ENCODE measurements at places on chromosomes 6 and 20.

- peak; percentile 54 for DNase-seq
These were observed 56.2 kb upstream of the EDN1 start for GRCh38 chr6:12233693-12234571.

DNA sequence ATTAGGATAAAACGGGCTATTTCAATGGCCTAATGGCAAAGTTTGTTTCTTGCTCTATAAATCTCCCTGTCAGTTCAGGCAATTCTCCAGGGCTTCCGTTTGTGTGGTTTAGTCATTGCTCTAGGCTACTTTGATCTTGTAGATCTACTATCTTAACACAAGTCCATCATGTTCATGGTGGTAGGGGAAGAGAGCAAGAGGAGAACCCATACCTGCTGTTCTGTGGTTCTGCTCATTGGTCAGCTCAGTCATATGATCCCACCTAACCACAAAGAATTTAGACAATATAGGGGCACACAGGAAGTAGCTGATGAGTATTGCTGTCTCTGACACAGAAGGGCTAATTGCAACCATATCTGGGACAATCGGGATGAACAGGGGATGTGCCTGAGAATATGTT, 4.9 kb upstream of the DEK start:
- DNase-seq, result peak; percentile 82

- no peak for DNase-seq
These were observed 4.6 kb downstream of the UCKL1 start for GRCh38 chr20:63951398-63952209.

GRCh38 chr6:108714766-108715414, 133.3 kb upstream of the ARMC2 start:
- no peak for DNase-seq

- no peak for DNase-seq
These were observed 135.8 kb downstream of the SLC35F1 start for GRCh38 chr6:118042855-118043254.

DNA sequence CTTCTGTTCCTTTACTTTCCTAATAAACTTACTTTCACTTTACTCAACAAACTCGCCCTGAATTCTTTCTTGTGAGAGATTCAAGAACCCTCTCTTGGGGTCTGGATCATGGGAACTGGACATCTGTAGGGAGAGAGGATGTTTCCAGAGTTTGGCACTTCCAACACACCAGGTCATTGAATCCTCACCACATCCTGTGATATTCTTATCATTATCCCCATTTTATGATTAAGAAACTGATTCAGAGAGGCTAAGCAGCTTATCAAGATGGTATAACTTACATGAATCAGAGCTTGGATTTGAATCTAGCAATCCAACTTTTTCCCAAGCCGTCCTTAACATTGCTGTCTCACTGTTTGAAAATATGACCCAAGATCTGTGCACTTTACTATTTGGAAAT, 15.5 kb downstream of the PPIL6 start:
- DNase-seq, result no peak

DNA sequence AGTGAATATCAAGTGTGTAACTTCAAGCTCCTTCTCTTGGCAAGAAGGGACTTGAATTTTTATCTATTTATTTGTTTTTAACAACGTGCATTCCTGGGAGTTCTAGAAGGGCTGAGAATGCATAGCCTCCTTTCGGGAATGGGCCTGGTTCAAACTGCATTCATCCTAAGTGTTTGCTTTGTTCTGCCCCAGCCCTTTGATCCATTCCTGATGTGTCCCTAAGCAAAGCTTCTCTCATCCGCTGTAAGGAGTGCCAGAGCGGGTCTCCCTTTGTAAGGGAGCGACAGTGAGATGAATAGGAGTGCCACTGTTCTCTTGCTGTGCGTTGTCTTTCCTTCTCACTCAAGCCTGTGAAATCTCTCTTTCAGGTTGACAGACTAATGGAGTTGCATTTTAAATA, 61.0 kb upstream of the VSTM2L start:
- no peak for DNase-seq

DNA sequence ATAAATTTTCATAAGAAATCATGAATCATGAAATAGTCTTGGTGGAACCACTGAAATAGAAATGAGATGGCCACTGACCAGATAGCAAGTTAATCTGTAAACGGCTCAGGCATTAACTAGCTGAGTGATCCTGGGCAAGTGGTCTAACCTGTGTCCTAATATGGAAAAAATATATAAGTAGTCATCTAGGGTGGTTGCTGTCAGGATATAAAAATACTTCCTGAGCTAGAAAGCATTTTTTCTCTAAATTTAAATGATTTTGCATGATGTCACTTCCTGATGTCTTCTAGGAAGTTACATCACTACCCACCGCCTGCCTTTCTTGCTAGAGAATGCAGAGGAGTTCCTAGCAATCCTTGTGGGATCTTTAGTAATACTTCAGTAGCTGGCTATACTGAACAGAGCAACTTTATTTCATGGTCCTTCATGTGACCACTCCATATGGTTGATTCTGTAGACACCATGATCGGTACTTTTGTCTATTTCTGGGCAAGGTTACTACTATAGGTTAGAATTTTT, 228.1 kb upstream of the CEP162 start:
- no peak for DNase-seq

DNA sequence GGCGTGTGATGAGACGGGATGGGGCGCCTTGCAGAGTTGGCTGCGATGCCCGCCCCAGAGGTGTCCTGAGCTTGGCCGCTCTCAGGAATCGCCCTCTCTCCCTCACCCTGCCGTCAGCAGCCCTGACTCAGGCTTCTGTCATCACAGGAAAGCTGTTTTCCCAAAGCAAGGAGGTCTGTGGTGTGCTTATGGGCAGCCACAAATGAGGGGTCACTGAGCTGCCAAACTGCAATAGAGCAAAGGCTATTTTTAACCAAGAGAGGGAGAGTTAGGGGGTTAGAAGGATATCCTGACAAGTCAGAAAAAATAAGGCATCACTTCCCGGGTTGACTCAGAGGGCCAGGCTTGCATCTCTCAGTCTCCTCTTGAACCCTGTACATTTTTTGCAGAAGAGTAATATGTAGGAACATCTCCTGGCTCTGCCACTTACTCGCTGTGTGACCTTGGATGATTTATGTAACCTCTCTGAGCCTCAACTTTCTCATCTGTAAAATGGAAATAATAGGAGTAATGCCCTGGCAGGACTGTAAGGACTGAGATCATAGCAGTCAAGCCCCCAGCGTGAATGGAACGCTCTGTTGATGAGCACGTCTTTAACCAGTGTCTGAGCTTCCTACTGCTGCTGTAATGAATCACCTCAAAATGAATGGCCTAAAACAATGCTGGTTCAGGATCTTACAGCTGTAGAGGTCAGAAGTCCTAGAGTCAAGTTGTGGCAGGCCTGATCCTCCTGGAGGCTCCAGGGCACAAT, 181.9 kb downstream of the NFATC2 start:
- DNase-seq, result peak; percentile 94

DNA sequence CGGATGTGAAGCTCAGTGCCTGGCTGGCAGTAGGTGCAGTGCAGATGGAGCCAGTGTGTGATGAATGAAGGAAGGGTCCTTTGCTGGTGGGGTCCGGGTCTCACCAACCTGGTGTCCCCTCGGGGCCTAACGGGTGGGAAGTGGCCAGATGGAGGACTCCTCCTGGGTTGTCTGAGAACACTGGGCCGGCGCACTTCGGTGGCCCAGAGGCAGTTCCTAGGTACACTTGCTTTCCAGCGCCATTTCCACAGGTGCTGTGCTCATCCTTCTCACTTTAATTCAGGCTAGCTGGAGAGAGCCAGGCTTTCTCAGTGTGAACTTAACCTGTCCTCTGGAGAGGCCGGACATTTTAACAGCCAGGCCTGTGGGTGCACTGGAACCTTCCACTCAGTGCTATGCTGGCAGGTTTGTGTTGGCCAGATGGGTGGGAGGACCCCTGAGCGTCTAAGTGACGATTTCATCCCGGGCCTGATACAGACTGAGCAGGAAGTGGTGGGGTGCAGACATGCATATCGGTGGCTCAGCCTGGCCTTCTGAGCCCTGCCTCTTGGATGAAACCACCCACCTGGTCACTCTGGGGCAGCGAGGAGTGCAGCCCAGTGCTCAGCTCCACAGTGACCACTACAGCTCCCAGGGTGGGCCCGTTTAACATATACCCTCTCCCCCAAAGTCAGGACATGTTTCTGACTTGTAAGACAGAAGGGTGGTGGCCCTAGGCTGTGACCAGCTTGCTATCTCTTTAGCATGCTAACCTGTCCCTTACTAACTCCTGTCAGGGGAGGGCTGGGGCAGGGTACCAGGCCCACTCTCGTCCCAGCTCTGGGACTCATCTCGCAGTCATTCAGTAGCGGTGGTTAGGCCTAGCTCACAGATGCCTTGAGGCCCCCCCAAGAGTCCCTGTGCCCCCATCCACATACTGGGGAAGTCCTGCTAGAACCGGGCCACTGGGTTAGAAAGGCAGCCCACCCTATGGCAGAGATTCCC, 8.2 kb upstream of the PYGB start:
- no peak for DNase-seq

DNA sequence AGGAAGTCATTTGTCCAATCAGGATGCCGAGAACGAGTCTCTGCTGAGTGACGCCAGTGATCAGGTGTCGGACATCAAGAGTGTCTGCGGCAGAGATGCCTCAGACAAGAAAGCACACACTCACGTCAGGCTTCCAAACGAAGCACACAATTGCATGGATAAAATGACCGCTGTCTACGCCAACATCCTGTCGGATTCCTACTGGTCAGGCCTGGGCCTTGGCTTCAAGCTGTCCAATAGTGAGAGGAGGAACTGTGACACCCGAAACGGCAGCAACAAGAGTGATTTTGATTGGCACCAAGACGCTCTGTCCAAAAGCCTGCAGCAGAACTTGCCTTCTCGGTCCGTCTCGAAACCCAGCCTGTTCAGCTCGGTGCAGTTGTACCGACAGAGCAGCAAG, 281.5 kb downstream of the TSHZ2 start:
- DNase-seq, result no peak

DNA sequence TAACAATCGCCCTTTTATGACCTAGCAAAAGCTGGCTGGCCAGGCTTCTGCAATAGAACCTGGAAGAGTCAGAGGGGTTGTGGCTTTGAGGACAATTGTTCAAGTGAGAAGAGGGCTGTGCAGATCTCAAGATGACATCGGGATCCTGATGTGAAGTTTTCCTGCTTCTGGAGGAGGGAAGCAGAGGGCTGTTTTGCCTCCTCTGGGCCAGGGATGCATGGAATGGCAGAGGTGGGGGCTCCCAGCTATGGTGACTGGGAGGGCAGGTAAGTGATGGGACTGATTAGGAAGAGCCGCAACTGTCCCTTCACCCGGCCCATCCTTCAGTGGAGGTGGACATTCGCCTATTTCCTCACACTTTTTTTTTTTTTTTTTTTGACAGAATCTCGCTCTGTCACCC, 43.4 kb upstream of the BLCAP start:
- DNase-seq, result no peak

DNA sequence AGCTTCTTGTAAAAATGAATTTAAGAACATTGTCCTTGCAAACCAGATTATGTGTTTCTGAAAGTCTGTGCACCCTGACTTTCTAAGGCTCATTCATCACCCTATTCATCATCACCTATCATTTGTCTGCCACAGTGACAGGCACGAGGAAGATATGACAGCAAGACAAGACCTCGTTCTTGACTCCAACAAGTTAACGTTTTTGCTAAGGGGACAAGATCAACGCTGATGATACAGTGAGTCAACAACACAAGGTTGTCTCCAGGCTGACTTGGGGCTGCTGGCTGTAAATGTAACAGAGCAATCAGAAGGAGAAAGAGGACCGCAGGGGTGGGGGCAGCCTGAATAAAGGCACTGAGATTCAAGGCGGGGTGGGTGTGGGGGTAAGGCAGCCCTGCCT, 94.2 kb downstream of the FOXC1 start:
- DNase-seq, result no peak

GRCh38 chr6:41922154-41922553, 855 bp downstream of the BYSL start:
- no peak for DNase-seq

DNA sequence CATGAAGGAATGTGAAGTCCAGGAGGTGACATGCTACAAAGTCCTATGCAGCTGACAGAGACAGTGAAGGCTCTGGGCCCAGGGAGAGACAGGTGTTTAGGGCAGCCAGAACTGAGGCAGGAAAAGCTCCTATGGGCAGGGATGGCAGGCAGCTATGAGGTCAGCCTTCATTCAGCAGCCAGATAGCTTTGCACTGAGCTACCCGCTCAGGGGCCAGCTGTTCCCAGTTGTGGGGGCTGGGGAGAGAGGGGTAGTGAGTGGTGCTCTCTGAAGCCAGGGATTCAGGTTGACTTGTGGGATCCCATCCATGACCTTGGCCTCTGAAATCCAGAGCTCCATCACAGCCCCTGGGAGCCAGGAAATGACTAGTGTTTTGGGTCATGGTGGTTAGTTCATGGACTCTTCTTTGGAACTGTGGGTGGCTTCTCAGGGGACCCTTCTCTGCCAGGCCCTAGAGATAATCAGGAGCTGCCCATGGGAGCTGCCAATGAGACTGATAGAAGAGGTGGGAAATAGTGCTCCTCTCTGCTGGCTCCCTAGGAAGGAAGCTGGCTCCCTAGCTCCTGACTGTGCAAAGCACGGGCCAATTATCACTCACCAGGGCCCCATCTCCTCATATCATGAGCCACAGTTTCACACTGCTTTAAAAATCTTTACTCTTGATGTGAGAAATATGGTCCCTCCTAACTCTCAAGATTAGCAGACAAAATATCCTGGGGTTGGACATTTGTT, 127.7 kb downstream of the VEGFA start:
- DNase-seq, result no peak

- no peak for DNase-seq
These were observed 7.9 kb downstream of the ADRM1 start for GRCh38 chr20:62310757-62311121.

- DNase-seq, result no peak
These were observed at the start of gene DEFB128 for GRCh38 chr20:189611-190010. Gene DEFB128 (minus strand): TSS chr20:189711. CDS start chr20:189623, 88 bp downstream.

GRCh38 chr20:58938541-58938940, 42.5 kb upstream of the NELFCD start:
- DNase-seq, result no peak

DNA sequence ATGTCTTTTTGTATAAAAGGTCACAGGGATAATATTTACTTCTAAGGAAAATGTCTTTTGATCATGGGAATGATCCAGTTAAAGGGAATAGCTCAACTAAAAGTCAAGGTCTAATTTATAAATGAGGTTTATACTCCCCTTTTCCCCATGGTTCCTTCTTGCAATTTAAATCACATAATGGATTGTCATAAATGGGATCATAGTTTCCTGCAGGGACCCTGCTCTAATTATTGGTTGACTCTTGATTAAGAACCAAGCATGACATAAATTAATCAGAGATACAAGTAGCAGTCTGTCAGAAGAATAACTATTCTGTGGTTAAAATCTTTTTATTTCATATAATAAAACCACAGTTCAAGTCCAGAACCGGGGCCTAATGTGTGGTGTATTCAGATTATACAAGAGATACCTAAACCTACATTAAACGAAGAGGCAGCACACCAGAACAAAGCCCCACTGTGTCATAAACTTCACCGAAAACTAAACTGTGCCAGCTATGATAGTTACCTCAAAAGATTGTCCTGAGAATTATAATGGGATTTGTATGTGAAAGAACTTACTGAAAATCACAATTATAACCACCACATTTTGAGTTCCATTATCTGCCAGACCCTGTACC, 43.0 kb upstream of the CD83 start:
- no peak for DNase-seq
